ENCODE measurements at places on chromosomes 16 and 17. TPM values are rescaled to one million over a fixed set of nuclear protein-coding genes. Genes with fewer than 3 reads are reported as not detected.
A peak's percentile ranks its signal among the peaks of the same experiment; 100 is the strongest.

The P2RX1 gene
- total RNA-seq: 0.67 TPM

The SYT17 gene
- total RNA-seq: 0.55 TPM

- DNase-seq: peak; percentile 72
Observed at GRCh38 chr17:72614871-72615626, 477.4 kb downstream of the SLC39A11 start.

DNA sequence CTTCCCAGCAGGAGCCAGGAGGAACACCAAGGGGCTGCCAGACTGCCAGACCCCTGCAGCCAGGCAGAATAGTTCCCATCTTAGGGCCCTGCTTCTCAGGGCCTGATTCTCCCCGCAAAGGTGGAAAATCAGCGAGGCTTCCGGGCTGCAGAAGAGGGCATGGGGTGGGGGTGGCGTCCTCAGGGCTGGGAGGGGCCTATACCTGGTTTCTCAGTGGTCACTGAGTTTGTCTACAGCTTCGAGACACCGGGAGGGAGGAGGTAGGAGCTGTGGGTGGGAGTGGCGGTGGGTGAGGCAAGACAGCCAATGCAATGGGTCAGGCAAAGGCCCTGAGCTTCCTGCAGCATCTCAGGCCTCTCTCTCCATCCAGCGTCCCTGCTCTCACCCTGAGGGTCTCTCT is 14.3 kb downstream of the LRRC75A start:
- no peak for DNase-seq

Data from A172 (cell line).